ENCODE measurements at places on chromosomes 7 and 10.

DNA sequence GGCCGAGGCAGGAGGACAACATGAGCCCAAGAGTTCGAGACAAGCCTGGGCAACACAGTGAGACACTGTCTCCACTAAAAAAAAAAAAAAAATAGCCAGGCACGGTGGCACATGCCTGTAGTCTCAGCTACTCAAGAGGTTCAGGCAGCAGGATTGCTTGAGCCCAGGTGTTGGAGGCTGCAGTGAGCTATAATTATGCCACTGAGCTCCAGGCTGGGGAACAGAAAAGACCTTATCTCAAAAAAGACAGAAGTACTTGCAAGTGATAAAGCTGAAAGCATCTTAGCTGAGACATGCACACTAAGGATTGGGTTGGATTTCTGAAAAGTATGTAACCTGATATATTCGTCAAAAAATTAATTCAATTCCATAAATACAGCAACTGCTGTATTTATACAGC lies 68.4 kb downstream of the PPP1R3C start:
- DNase-seq: no peak

DNA sequence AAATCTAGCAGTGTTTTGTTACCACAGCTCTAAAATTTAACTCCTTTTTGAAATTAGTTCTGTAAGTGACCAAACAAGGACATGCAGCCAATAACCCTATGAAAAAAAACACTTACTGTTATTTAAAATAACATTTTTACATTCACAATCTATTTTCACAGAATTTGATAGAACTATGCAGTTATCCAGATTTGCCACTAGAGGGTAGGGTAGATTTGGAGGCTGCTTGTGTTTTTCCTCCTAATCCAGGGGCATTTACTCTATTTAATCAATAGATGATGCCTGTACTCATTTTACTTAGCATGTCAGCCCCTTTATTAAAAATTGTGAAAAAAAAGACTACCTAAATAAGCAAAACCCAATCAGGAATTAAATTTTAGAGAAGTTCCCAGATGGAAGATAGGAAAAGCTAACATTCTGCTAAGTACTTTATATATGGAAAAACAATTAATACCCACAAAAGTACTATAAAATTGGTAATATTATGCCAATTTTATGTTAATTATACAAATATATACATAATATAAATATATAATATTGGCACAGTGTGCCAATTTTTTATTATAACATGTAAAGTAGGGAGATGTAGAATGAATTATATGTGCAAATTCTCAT lies 18.1 kb upstream of the LIPK start:
- DNase-seq: no peak

- no peak for DNase-seq
Observed at GRCh38 chr10:99435986-99436638, 5.7 kb upstream of the GOT1 start.

GRCh38 chr7:78326876-78327275 lies 528.3 kb downstream of the PHTF2 start:
- DNase-seq: no peak

DNA sequence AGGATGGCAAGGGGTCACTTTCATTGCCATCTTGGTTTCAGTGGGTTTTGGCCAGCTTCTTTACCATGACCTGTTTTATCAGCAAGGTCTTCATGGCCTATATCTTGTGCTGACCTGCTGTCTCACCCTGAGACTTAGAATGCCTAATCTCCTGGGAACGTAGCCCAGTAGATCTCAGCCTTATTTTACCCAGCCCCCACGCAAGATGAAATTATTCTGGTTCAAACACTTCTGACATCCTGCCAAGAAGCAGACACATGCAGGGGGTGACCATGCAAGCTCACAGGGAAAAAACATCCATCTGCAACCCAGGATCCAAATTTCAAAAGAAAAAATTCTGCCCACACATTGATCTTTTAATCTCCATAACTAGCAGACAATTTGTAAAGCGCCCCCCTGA lies 88.4 kb upstream of the EEPD1 start:
- no peak for DNase-seq

- no peak for DNase-seq
Observed at GRCh38 chr7:137395420-137395819, 51.9 kb upstream of the PTN start.

- no peak for DNase-seq
Observed at GRCh38 chr7:16743236-16743635, 10.3 kb upstream of the TSPAN13 start.

DNA sequence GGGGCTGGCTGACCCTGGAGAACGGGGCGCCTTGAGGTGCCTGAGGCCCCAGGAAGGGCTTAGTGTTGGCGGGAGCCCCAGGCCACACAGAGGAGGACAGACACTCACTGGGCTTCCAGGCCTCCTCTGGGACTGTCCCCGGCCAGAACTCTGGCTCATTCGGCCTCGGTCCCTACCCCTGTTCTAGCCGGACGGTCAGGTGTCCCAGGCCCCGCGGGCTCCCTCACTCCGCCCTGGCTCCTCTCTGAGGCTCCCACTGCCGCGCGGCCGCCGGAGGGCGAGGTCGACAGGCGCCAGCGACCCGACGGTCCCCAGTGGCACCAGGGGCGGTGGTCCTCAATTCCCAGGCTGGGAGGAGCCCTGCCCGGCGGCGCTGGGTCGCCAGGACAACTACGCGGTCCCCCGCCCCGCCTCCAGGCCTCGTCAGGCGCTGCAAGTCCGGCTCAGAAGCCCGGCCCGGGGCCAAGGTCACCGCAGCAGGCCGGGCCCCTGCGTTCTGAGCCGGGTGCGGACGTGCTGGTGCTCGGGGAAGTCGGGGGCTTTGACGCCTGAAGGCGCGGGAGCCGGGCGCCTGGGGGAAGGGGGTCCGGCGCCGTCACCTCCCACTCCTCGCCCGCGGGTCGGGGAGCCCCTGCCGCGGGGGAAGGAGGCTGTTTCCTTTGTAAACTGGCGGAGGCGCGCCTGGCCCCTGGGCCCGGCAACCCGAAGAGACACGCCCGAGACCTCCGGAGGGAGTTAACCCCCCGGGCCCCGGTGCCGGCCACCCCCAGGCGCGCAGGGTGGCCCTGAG lies 1.1 kb upstream of the PWWP2B start:
- DNase-seq: no peak

- peak; percentile 11 for DNase-seq
Observed at GRCh38 chr7:8418629-8419245, 14.7 kb upstream of the NXPH1 start.

GRCh38 chr7:37032258-37032601 lies 307.9 kb upstream of the AOAH start:
- no peak for DNase-seq

DNA sequence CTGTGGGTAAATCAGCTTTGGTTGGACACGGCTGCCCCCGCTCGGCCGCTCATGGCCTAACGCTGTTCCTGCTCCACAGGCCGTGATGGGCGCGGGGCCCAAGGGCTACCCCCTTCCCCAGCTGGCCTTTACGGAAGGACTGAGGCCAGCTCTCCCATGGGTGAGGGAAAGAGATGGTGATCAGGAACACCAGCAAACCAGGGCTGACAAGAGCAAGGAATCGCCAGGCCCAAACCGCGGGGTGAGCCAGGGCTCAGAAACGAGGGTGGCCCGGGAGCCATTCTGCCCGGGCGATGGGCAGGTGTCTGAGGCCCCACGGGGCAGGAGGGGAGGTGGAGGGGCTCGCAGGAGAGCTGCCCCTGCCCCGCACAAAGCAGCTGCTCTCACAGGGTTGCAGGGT lies 26.6 kb downstream of the GPER1 start:
- DNase-seq: no peak

DNA sequence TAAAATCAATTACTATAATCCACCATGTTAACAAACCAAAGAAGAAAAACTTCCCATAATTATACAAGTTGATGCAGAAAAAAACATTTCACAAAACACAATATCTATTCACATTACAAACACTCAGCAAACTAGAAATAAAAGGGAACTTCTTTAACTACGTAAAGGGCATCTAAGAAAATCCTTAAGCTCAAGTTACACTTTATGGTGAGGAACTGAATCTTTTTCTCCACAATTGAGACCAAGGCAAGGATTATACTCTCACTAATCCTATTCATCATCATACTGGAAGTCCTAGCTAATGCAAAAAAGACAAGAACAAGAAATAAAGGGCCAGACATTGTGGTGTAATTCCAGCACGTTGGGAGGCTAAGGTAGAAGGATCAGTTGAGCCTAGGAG lies 159.9 kb downstream of the ZNF365 start:
- DNase-seq: no peak

GRCh38 chr7:154915600-154915999 lies 87.3 kb downstream of the PAXIP1 start:
- no peak for DNase-seq

GRCh38 chr10:132463333-132464255 lies 66.6 kb downstream of the PWWP2B start:
- DNase-seq: no peak

GRCh38 chr10:76667408-76668370 lies 969.9 kb downstream of the KCNMA1 start:
- no peak for DNase-seq

GRCh38 chr7:106756071-106756470 lies 95.1 kb upstream of the CCDC71L start:
- no peak for DNase-seq

DNA sequence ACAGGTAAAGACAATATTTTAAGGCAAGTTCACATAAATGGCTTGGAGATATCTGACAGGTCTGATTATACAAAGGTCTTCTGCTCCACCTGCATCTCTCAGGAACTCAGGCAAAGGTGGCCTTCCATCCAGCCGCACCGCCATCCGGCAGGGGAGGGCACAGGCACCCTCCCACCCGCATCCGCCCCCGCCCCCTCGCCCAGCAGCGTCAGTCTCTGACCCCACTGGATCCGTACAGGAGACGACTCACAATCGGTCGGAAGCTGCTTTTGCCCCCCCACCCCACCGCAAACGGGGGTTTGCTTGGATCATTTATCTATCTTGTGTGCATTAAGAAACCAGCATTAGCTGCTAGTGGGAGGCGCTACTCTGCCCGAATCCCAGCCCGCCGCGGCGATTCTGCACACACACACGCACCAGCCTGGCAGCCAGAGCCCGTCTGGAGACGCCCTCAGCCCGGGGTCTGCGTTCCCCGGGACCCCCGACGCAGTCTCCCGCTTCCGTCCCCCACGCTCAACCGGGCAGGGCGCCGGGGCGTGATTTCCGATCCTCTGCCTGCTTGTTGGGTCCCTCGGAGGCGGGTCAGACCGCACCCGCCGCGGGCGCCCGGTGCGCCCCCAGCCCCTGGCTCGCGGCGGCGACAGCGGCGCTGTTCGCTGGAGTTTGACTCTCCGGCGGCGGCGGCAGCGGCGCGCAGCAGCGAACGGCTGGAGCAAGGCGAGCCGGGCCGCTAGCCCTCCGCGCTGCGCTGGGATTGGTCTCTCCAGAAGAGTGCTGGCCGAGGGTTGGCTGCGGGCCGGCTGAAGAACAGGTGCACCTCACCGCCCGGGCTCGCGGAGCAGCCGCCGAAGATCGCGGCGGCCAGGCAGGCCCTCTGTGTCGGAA lies 820 bp upstream of the NRG3 start:
- DNase-seq: no peak

DNA sequence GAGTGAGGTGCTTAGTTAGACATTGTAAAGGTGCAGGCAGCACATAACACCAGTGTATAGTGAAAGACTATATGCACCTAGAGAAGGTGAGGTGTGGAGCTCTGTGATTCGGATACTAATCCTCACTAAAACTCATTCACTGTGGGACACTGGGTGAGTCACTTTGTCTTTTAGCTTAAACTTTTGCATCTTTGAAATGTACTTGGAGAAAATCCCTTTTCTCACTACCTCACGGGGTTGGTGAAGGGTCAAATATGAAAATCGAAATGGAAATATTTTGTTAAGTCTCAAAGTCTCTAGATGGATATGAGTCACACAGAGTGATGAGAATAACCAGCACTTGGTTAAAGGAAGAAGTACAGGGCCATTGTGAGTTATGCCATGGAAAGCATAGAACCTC lies 38.0 kb downstream of the MDFIC start:
- no peak for DNase-seq

GRCh38 chr7:142602183-142602582 lies 147.1 kb upstream of the PRSS1 start:
- DNase-seq: no peak

DNA sequence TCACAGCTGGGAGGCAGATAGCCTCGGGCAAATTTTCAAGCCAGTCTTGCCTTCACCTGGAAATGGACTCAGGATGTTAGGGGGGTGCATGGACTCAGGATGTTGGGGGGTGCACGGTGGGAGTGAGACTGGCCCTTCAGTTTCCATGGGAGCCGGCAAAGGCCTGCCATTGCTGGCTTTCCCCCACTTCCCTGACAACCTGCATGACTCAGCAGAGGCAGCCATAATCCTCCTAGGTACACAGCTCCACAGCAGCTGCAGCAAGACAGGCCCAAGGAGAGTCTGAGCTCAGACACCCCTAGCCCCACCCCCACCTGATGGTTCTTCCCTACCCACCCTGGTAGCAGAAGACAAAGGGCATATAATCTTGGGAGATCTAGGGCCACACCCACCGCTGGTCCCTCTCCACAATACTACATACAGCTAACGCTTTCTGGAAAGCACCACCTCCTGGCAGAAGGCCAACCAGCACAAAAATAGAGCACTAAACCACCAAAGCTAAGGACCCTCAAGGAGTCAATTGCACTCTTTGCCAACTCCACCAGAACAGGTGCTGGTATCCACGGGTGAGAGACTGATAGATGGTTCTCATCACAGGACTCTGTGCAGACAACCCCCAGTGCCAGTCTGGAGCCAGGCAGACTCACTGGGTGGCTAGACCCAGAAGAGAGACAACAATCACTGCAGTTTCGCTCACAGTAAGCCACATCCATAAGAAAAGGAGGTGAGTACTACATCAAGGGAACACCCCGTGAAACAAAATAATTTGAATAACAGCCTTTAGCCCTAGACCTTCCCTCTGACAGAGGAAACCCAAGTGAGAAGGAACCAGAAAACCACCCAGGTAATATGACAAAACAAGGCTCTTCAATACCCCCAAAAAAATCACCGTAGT lies 18.3 kb downstream of the C7orf25 start:
- DNase-seq: no peak

DNA sequence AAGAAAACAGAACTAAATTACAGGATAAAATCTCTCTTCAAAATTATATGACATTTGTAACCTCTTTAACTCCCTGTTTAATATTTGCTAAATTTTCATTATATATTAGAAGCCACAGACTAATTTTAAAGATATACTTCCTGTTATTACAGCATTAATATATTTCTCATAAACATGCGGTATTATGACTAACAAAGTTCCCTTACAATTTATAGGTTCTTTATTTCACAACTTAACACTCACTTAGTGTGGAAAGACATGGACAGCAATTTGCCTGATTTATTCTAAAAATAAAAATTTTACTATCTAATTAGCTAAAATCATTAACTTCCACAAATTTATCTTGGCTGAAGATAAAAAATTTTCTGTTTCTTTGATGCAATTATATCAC lies 29.0 kb downstream of the CTNNA3 start:
- no peak for DNase-seq

GRCh38 chr10:113273181-113274163 lies 279.4 kb upstream of the HABP2 start:
- DNase-seq: no peak

- no peak for DNase-seq
Observed at GRCh38 chr10:75544386-75544785, 113.0 kb downstream of the LRMDA start.

- DNase-seq: no peak
Observed at GRCh38 chr7:15998617-15999016, 312.1 kb upstream of the MEOX2 start.

- DNase-seq: no peak
Observed at GRCh38 chr7:131873581-131873980, 317.2 kb upstream of the PODXL start.
